ENCODE measurements at places on chromosomes 3 and 15. TPM values are rescaled to one million over a fixed set of nuclear protein-coding genes. Genes with fewer than 3 reads are reported as not detected.

Gene ZPLD1
- total RNA-seq: not detected

Gene CCK
- not detected for total RNA-seq

Gene APBA2
- total RNA-seq: 29.7 TPM

Gene CRABP1
- not detected for total RNA-seq

Gene SLC2A2
- not detected for total RNA-seq

Gene DNAJA4
- total RNA-seq: 6.3 TPM

Gene SLC12A1
- total RNA-seq: not detected

Gene TRPM1
- total RNA-seq: 0.60 TPM

Gene SRGAP3
- total RNA-seq: 0.07 TPM

Gene PLSCR5
- total RNA-seq: not detected

Gene GATM
- 0.69 TPM for total RNA-seq

Gene ZXDC
- 11.4 TPM for total RNA-seq

Gene USP50
- total RNA-seq: not detected

Gene GOLGA6B
- not detected for total RNA-seq

Gene LRRC34
- total RNA-seq: 3.2 TPM

Gene TMEM266
- not detected for total RNA-seq

Gene ROPN1
- not detected for total RNA-seq

Gene RTP1
- not detected for total RNA-seq

Gene ERICH6
- total RNA-seq: not detected

Gene ANAPC13
- total RNA-seq: 63.4 TPM

Gene PROS1
- total RNA-seq: 11.1 TPM

Gene GXYLT2
- 0.64 TPM for total RNA-seq

Gene WWTR1
- total RNA-seq: 68.7 TPM

Gene BTBD1
- total RNA-seq: 93.1 TPM

Gene EFCAB12
- total RNA-seq: not detected

Gene PLCL2
- total RNA-seq: 8.9 TPM

Gene RBPMS2
- total RNA-seq: 0.05 TPM

Gene CPLX3
- total RNA-seq: not detected

Gene CPNE9
- 0.30 TPM for total RNA-seq

Gene RYR3
- total RNA-seq: not detected

Gene A4GNT
- total RNA-seq: not detected

Gene LYZL4
- total RNA-seq: not detected

Gene PIGB
- 14.9 TPM for total RNA-seq

Gene GOLGA8S
- 0.07 TPM for total RNA-seq

Gene TXNRD3
- total RNA-seq: 5.5 TPM

Gene GOLGA8G
- not detected for total RNA-seq

Gene ADCY5
- not detected for total RNA-seq

Data from mammary microvascular endothelial cell (primary cell).